Activated naive CD8-positive, alpha-beta T cell treated with anti-CD3 and anti-CD28 coated beads for 36 hours (primary cell): ENCODE measurements at places on chromosomes 16 and 17. TPM values are rescaled to one million over a fixed set of nuclear protein-coding genes. Genes with fewer than 3 reads are reported as not detected.

- H3K4me1 ChIP-seq: peaks cover 16% of the 10 kb centered on the region
- H3K4me3 ChIP-seq: no peak overlapping the region
- H3K27me3 ChIP-seq: peaks cover 9% of the 10 kb centered on the region
- no peak overlapping the region for H3K27ac ChIP-seq
Measured at GRCh38 chr16:48462106-48462740, 77.0 kb upstream of the SIAH1 start.

- H3K4me1 ChIP-seq: no peaks in the 10 kb centered on the region
- no peak overlapping the region for H3K4me3 ChIP-seq
- H3K36me3 ChIP-seq: peaks cover 10% of the 10 kb centered on the region
- no peak overlapping the region for H3K27ac ChIP-seq
- no peaks in the 10 kb centered on the region for H3K27me3 ChIP-seq
- DNase-seq: no peak
Measured at GRCh38 chr17:9212376-9213302, 191.3 kb downstream of the NTN1 start.

CRISPLD2 gene
- total RNA-seq: not detected

DNA sequence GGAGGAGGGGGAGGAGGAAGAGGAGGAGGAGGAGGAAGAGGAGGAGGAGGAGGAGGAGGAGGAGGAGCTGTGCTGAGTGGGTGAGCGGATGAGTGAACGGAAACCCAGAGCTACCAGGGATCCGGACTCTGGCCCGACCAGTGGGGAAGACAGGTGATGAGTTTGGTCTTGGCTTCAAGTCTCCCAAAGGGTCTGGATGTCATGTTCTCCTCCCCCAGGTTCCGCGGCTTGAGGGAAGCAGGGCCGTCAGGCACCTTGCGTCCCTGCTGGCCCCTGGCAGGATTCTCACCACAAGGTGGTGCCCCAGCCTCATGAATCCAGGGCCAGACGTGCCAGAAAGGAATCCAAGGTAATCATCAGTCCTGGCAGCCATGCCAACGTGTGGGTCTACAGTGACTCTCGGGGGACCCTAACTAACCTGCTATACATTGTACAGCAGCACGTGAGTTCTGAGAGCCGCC, 13.5 kb upstream of the ABAT start:
- H3K27ac ChIP-seq: no peak overlapping the region
- no peak overlapping the region for H3K4me3 ChIP-seq
- H3K4me1 ChIP-seq: no peaks in the 10 kb centered on the region
- H3K36me3 ChIP-seq: peaks cover 2% of the 10 kb centered on the region
- no peaks in the 10 kb centered on the region for H3K27me3 ChIP-seq

DNA sequence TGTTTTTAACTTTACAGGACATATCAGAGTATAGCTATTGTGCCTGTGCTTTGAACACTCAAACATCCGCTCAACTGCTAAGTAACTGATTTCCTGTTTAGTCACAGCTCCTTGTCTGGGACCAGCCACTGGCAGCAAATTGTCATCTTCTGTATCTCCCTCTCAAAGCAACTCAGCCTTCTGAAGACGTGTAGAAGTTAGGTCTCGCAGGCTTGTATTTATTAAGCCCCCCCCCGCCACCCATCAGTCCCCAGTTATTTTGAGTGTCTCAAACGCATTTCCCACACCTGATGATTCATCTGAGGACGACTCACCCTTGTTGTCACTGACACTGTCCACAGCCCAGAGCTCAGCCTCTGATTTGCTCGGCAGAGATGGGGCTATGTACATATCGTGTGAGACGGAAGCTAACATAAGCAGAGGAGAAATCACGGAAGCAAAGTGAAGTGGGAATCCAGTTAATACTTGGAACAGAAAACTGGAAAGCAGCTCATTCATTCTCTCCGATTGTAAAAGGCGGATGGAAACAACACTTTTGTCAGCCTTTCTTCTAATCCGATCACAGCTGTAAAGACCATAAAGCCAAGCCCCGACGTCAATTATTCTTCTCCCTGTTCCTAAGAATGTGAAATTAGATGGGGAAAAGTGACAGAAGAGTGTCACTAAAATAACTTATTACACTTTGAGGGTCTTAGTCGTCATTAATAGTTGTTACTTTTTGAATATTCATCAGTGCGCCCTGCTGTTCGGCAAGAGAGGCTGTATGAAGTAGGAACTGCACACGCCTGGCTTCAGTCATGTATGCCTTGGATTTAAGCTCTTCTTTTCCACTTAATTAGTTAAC, 64.2 kb downstream of the PITPNC1 start:
- peaks cover 20% of the 10 kb centered on the region for H3K36me3 ChIP-seq
- peaks cover 79% of the 10 kb centered on the region for H3K4me1 ChIP-seq
- DNase-seq: peak; percentile 73
- peak overlapping the region; percentile 95 for H3K27ac ChIP-seq
- H3K27me3 ChIP-seq: no peaks in the 10 kb centered on the region
- peak overlapping the region; percentile 85 for H3K4me3 ChIP-seq

- H3K27me3 ChIP-seq: no peaks in the 10 kb centered on the region
- no peak for DNase-seq
- H3K36me3 ChIP-seq: peaks cover 69% of the 10 kb centered on the region
- H3K4me1 ChIP-seq: no peaks in the 10 kb centered on the region
Measured at GRCh38 chr17:82948081-82948511, 108.3 kb upstream of the ZNF750 start.

GRCh38 chr16:15487336-15488284, 53.2 kb downstream of the BMERB1 start:
- no peak for DNase-seq
- H3K27me3 ChIP-seq: no peaks in the 10 kb centered on the region
- no peak overlapping the region for H3K27ac ChIP-seq
- peaks cover 41% of the 10 kb centered on the region for H3K4me1 ChIP-seq
- peaks cover 29% of the 10 kb centered on the region for H3K36me3 ChIP-seq
- H3K4me3 ChIP-seq: no peak overlapping the region

TEKT1 gene
- total RNA-seq: not detected

- no peak overlapping the region for H3K4me3 ChIP-seq
- peaks cover 22% of the 10 kb centered on the region for H3K36me3 ChIP-seq
- H3K27ac ChIP-seq: no peak overlapping the region
- H3K4me1 ChIP-seq: no peaks in the 10 kb centered on the region
- no peak for DNase-seq
Measured at GRCh38 chr17:80946449-80946848, 45.2 kb upstream of the CHMP6 start.

- H3K4me1 ChIP-seq: peaks cover 27% of the 10 kb centered on the region
- H3K36me3 ChIP-seq: peaks cover 6% of the 10 kb centered on the region
- DNase-seq: peak; percentile 38
- H3K27me3 ChIP-seq: no peaks in the 10 kb centered on the region
Measured at GRCh38 chr17:80938556-80938955, 53.1 kb upstream of the CHMP6 start.

PHOSPHO1 gene
- total RNA-seq: not detected

DNA sequence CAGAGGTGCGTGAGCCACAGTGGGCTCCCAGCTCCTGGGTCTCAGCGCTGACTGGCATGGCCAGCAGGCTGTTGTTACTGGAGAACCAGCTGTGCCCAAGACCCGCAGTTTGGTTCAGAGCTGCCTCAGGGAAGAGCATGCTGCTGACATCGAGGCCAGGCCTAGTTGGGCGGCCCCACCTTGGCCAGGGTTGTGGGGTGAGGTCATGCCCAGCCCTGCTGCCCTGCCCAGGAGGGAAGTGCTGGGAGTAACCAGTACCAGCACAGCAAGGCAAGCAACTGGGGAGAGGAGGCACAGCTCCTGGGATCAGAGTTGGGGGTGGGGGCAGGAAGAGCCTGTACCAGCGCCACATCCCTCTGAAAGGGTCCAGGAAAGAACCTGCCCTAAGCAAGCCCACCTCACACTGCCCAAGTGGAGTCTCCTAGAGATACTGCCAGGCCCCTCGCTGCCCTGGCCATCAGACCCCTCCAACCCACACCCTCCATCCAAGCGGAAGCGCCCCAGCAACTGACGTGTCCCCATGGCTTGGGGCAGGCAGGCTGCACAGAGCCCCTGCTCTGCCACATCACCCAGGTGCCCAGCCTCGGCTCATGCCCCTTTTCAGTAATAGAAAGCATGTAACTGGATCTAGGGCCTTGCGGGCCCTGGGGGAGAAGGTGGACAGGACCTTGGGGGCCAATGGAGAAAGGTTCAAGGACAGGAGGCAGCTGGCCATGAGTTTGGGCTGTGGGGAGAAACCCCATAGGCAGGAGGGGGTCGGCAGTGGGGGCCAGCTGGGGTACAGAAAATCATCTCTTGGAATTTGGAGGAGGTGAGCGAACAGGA, 990 bp downstream of the DOK4 start:
- H3K36me3 ChIP-seq: no peaks in the 10 kb centered on the region
- H3K27ac ChIP-seq: no peak overlapping the region
- DNase-seq: no peak
- H3K27me3 ChIP-seq: no peaks in the 10 kb centered on the region
- peaks cover 13% of the 10 kb centered on the region for H3K4me1 ChIP-seq

GRCh38 chr17:33888455-33888854, 366.6 kb upstream of the CCL2 start:
- H3K36me3 ChIP-seq: no peaks in the 10 kb centered on the region
- no peaks in the 10 kb centered on the region for H3K4me1 ChIP-seq
- H3K27me3 ChIP-seq: no peaks in the 10 kb centered on the region
- no peak for DNase-seq
- no peak overlapping the region for H3K27ac ChIP-seq

GRCh38 chr17:50190293-50190602, 11.2 kb downstream of the COL1A1 start:
- H3K36me3 ChIP-seq: no peaks in the 10 kb centered on the region
- DNase-seq: no peak
- H3K4me1 ChIP-seq: peaks cover 4% of the 10 kb centered on the region
- H3K27ac ChIP-seq: no peak overlapping the region
- H3K4me3 ChIP-seq: no peak overlapping the region

DNA sequence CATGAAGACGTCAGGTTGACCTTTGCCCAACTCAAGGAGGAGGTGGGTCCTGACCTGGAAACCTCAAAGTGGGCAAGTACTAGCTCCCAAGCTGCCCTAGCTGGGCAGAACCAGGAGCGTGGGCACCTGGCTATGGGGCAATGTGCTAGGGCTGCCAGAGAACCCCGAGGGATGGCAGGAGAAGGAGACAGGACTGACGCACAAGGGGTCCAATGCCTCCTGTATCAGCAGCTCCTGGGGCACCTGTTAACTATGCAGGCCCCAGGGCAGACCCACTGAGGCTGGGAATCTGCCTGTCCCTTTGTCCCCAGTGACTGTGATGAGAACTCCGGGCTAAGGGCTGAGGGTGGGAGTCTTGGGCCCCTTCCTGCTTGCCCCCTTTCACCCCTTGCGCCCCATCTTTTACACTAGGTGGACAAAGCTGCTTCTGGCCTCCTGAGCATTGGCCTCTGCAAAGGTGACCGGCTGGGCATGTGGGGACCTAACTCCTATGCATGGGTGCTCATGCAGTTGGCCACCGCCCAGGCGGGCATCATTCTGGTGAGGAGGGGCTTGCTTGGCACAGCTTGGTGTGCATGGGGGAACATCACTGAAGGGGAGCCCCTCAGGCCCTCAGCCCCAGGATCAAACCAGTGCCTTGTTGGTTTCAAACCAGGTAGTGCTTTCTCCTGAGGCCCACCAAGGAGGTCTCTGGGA, 7.7 kb downstream of the CHAD start:
- H3K36me3 ChIP-seq: no peaks in the 10 kb centered on the region
- H3K27me3 ChIP-seq: no peaks in the 10 kb centered on the region
- DNase-seq: no peak
- H3K4me3 ChIP-seq: no peak overlapping the region

CLDN6 gene
- total RNA-seq: not detected

DNA sequence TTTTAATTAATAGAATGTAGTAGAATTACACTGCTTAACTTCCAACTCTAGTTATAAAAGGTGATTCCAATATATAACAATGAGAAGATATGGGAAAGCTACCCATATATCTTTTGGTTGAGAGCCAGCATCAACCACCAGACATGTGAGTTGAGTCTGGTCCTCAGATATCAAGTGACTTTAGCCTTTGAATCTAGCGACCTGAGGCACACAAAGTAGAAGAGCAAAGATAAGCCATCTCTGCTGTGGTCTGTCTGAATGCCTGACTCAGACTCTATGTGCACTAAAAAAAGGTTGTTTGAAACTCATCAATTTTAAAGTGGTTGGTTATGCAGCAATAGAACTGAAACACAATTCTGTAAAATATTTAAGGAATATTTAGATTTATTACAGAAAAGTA, 492.5 kb upstream of the SOX9 start:
- H3K4me3 ChIP-seq: no peak overlapping the region
- H3K27ac ChIP-seq: no peak overlapping the region
- peaks cover 2% of the 10 kb centered on the region for H3K36me3 ChIP-seq
- H3K27me3 ChIP-seq: no peaks in the 10 kb centered on the region

MAP2K6 gene
- total RNA-seq: 2.7 TPM

- DNase-seq: no peak
- no peaks in the 10 kb centered on the region for H3K4me1 ChIP-seq
Measured at GRCh38 chr16:12341423-12341822, 364.9 kb downstream of the SNX29 start.

GRCh38 chr17:65564793-65565192, 3.3 kb upstream of the AXIN2 start:
- no peak overlapping the region for H3K4me3 ChIP-seq
- no peaks in the 10 kb centered on the region for H3K27me3 ChIP-seq
- H3K27ac ChIP-seq: no peak overlapping the region
- no peaks in the 10 kb centered on the region for H3K36me3 ChIP-seq
- peaks cover 18% of the 10 kb centered on the region for H3K4me1 ChIP-seq
- no peak for DNase-seq

GRCh38 chr16:81366316-81366932, 51.7 kb downstream of the GAN start:
- H3K27ac ChIP-seq: no peak overlapping the region
- H3K4me3 ChIP-seq: no peak overlapping the region
- H3K4me1 ChIP-seq: peaks cover 3% of the 10 kb centered on the region
- H3K27me3 ChIP-seq: no peaks in the 10 kb centered on the region

CCL18 gene
- total RNA-seq: not detected

- no peak overlapping the region for H3K27ac ChIP-seq
- H3K36me3 ChIP-seq: no peaks in the 10 kb centered on the region
- no peaks in the 10 kb centered on the region for H3K27me3 ChIP-seq
- H3K4me3 ChIP-seq: no peak overlapping the region
- peaks cover 36% of the 10 kb centered on the region for H3K4me1 ChIP-seq
Measured at GRCh38 chr16:50208460-50208931, 55.4 kb downstream of the TENT4B start.

DNA sequence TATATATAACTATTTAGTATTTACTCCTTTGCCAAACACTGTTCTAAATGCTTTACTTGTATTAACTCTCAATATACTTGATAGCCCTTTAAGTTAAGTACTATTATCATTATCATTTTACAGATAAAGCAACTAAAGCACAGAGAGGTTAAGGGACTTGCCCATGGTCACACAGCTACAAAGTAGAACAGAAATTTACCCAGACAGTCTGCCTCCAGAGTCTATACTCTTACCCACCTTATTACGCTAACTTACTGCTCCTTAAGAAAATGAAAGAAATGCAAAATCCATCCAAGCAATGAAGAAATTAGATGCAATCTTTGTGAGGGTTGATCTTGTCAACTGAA, 25.4 kb upstream of the B4GALNT2 start:
- H3K4me3 ChIP-seq: no peak overlapping the region
- DNase-seq: no peak
- no peak overlapping the region for H3K27ac ChIP-seq
- H3K4me1 ChIP-seq: no peaks in the 10 kb centered on the region
- no peaks in the 10 kb centered on the region for H3K36me3 ChIP-seq
- no peaks in the 10 kb centered on the region for H3K27me3 ChIP-seq
